Smooth muscle cell of the pulmonary artery (primary cell): ENCODE measurements at places on chromosomes 11 and 22. TPM values are rescaled to one million over a fixed set of nuclear protein-coding genes. Genes with fewer than 3 reads are reported as not detected.

PPP2R5B gene
- total RNA-seq = 19.4 and 28.1 TPM in 2 replicates

MDK gene
- total RNA-seq = 9.6 and 24.3 TPM in 2 replicates

CCDC87 gene
- 0.56 and 0.59 TPM in 2 replicates for total RNA-seq

OR10D3 gene
- total RNA-seq = not detected in 2 replicates

SLC22A6 gene
- total RNA-seq = not detected in 2 replicates

GRM5 gene
- under 0.01 and 0.10 TPM in 2 replicates for total RNA-seq

GAL gene
- 0.13 and 0.56 TPM in 2 replicates for total RNA-seq

NPAS4 gene
- not detected in 2 replicates for total RNA-seq

VPREB1 gene
- not detected in 2 replicates for total RNA-seq

SLC22A9 gene
- total RNA-seq = not detected in 2 replicates

TRIM6 gene
- 3.0 and 5.1 TPM in 2 replicates for total RNA-seq

CARD16 gene
- 2.8 and 8.8 TPM in 2 replicates for total RNA-seq

TRIM51 gene
- not detected in 2 replicates for total RNA-seq

KCTD14 gene
- total RNA-seq = 0.50 and 0.72 TPM in 2 replicates

POTEH gene
- total RNA-seq = not detected in 2 replicates

PLAAT5 gene
- 0.23 TPM in 1 of 2 replicates, not detected in the other for total RNA-seq

ANKRD49 gene
- total RNA-seq = 8.9 and 9.4 TPM in 2 replicates

KRTAP5-1 gene
- total RNA-seq = not detected in 2 replicates

CDC45 gene
- total RNA-seq = 2.4 and 3.8 TPM in 2 replicates

OR5P2 gene
- not detected in 2 replicates for total RNA-seq

ASPHD2 gene
- 2.1 and 4.4 TPM in 2 replicates for total RNA-seq

CADM1 gene
- 5.0 and 5.5 TPM in 2 replicates for total RNA-seq

TREH gene
- not detected in 2 replicates for total RNA-seq

OR8D1 gene
- not detected in 2 replicates for total RNA-seq

MYBPC3 gene
- not detected in 2 replicates for total RNA-seq

SLC29A2 gene
- 0.36 and 0.78 TPM in 2 replicates for total RNA-seq

CNTN5 gene
- total RNA-seq = 0.30 and 1.1 TPM in 2 replicates

CALCA gene
- not detected in 2 replicates for total RNA-seq

TMEM126A gene
- total RNA-seq = 18.1 and 26.2 TPM in 2 replicates

NTM gene
- total RNA-seq = 64.2 and 65.2 TPM in 2 replicates

ASRGL1 gene
- 0.23 and 0.59 TPM in 2 replicates for total RNA-seq

HBG1 gene
- not detected in 2 replicates for total RNA-seq

MRPL16 gene
- 25.7 and 26.9 TPM in 2 replicates for total RNA-seq

ST14 gene
- total RNA-seq = 0.07 TPM in 1 of 2 replicates, not detected in the other

PKNOX2 gene
- total RNA-seq = 6.2 and 10.4 TPM in 2 replicates

MIOX gene
- total RNA-seq = 0.10 TPM in 1 of 2 replicates, not detected in the other

RAB38 gene
- total RNA-seq = 0.52 and 3.1 TPM in 2 replicates

OR52H1 gene
- 0.91 and 0.99 TPM in 2 replicates for total RNA-seq

OR8A1 gene
- total RNA-seq = not detected in 2 replicates

LIF gene
- total RNA-seq = 46.1 and 47.4 TPM in 2 replicates

UFD1 gene
- 41.2 and 47.8 TPM in 2 replicates for total RNA-seq

BSX gene
- total RNA-seq = not detected in 2 replicates

SELENOH gene
- total RNA-seq = 49.5 and 83.5 TPM in 2 replicates

VPS37C gene
- 8.5 and 11.1 TPM in 2 replicates for total RNA-seq

SERHL2 gene
- total RNA-seq = 2.5 and 3.1 TPM in 2 replicates

RGL4 gene
- not detected in 2 replicates for total RNA-seq

SLC16A8 gene
- 0.33 and 0.53 TPM in 2 replicates for total RNA-seq

KRTAP5-8 gene
- not detected in 2 replicates for total RNA-seq

RAB3IL1 gene
- total RNA-seq = 11.0 and 11.8 TPM in 2 replicates

HORMAD2 gene
- total RNA-seq = not detected in 2 replicates

APOA1 gene
- 4.4 and 6.8 TPM in 2 replicates for total RNA-seq

MS4A4E gene
- not detected in 2 replicates for total RNA-seq

ART1 gene
- total RNA-seq = not detected in 2 replicates

CTSF gene
- 38.5 and 52.2 TPM in 2 replicates for total RNA-seq

PTPRJ gene
- 12.9 and 19.5 TPM in 2 replicates for total RNA-seq

ROBO4 gene
- total RNA-seq = 0.36 and 1.2 TPM in 2 replicates

RIMBP3B gene
- total RNA-seq = 0.20 and 0.23 TPM in 2 replicates

SYT8 gene
- total RNA-seq = 0.07 TPM in 2 replicates
